SIG-M5 (cell line): ENCODE measurements at places on chromosomes 7 and 10.

- DNase-seq, result no peak
Measured at GRCh38 chr10:103540722-103541121, 47.2 kb downstream of the NEURL1 start.

DNA sequence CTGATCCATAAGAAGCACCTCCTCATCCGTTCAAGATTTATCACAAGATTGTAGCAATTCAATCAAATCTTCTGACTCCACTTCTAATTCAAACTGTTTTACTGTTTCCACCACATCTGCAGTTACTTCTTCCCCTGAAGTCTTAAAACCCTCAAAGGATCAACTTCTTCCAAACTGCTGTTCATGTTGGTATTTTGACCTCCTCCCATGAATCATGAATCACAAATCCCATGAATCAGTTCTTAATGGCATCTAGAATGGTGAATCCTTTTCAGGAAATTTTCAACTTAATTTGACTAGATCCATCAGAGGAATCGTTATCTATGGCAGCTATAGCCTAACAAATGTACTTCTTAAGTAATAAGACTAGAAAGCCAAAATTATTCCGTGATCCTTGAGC is 122.3 kb downstream of the IMMP2L start:
- no peak for DNase-seq

- no peak for DNase-seq
Measured at GRCh38 chr7:127674361-127674760, 22.4 kb downstream of the SND1 start.

DNA sequence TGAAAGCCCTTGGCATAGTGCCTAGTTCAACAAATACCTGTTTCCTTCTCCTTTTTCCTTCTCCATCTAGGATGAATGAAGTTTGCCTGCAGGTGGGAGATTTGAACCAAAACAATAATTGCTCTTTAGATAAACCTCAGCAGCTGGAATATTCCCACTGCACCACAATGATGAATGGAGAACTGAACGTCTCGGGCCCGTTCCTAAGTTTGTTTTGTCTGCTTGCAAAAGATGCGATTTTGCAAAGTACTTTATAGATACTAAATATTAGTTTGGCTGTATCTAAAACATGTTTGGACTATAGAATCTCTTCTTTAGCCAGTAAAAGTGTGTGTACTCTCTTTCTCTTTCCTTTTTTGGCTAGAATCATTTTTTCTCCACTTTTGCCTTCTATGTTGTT is 75.8 kb upstream of the BMPER start:
- DNase-seq, result no peak

DNA sequence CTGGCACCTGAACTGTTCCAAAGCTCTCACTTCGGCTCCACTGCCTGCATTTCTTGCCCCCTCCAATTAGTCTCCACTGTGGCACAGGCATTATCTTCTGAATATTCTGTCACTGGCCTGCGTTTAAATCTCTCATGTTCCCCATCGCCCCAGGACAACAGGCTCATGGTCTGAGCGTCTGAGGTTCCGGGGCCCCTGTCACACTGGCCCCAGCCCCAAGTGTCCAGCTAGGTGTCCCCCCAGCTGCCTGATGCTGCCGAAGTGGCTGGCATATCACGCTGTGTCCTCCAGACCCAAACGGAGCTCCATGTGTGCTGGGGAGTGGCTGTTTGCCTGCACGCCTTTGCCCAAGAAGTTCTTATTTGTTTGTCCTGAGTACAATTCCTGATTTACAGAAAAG is 135.4 kb downstream of the TACC2 start:
- DNase-seq, result no peak

GRCh38 chr7:96410126-96410839 is 88.4 kb upstream of the SLC25A13 start:
- DNase-seq, result no peak

DNA sequence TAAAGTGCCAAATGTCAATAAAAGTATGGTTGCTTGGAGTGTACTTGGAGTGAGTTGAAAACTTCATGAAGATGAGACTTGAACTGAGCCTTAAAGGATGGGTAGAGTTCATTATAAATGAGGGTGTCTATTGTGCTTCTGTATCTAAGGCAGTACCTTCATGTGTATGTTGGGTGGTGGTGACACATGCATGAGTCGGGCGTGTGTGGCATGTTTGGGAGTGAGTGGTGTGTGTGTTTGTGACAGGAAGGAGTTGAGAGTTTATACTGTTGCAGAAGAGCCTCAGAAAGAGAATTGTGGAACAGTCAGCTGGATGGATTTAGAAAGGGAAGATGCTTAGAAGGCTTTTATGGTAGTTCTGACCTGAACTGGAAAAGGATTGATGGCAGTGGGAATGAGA is 6.0 kb upstream of the ZRANB1 start:
- no peak for DNase-seq

- no peak for DNase-seq
Measured at GRCh38 chr7:4835398-4836205, 26.2 kb downstream of the PAPOLB start.

DNA sequence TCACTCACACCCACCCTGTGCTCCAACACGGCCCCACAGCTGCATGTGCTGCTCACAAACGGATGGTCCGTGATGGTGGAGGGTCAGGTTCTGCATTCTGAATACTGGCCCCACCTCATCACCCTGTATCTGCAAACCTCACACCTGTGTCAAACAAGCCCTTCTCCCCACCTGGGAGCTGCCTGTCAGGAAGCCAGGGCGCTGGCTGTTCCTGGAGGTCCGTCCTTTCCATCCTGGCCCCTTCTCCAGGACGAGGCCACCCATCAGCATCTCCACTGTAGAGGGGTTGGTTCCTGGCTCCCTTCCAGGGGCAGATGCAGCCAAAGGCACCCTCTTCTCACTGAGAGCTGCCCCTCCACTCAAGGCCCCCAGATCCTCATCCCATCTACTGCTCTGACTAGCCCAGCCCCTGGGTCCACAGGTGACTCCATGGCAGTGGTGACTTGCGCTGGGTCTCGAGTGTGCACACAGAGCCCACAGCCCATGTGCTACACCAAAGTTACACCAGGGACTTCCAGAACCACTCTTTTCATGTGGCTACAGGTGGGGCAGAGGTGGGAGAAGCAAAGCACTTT is 229.4 kb downstream of the TNS3 start:
- no peak for DNase-seq

DNA sequence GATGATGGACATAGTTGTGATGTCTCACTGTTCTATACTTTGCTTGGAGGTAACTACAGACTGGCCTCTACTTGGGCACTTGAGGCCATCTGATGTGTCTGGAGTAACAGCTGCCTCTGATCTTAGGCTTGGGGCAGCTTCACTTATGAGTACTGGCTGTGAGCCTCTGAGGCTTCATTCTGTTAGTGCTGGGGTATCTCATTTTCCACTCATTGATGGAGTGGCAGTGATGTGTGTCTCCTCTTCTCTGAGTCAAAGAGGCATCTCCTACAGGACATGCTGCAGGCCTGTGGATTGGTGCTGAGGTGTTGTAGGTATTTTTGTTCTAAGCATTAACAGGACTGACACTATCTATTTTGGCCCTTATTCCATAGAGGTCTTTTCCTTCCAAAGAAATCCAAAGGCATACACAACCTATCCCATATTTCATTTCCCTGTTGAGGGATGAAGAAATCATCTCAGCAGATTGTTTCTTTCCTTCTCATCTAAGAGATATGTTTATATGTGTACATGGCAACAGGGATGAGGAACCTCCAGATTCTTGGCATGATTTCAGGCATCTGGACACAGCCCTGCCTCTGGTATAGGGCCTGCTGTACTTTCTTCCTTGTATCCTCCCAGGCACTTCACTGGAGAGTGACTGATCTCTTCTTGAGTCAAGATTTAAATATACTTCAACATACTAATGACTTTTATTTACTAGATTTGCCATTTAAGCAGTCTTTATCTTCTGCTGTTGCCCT is 65.7 kb upstream of the NOBOX start:
- no peak for DNase-seq

GRCh38 chr7:30708983-30709382 is 26.7 kb upstream of the CRHR2 start:
- DNase-seq, result no peak

DNA sequence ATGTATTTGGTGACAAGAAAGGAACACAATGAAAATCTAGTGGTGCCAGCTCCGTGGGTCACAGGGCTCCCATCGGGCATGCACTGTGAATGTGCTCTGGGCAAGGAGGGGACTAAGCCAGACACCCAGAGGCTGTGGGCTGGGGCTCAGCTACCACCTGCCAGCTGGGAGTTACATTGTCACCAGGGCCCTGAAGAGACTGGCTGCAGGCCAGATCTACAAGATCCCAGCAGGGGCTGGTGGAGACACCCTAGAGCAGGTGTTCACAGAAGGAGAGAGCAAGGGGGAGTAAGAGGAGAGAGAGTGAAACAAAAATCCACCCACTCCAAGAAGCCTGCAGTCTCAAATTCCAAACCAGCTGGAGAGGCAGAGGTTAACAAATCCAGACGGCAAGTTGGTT is 116.6 kb upstream of the ADCY1 start:
- no peak for DNase-seq

GRCh38 chr10:78148216-78148960 is 114.7 kb downstream of the RPS24 start:
- DNase-seq, result no peak

- no peak for DNase-seq
Measured at GRCh38 chr10:104774234-104774633, 133.1 kb downstream of the SORCS3 start.

- DNase-seq, result no peak
Measured at GRCh38 chr10:112507988-112508387, 61.0 kb downstream of the VTI1A start.

GRCh38 chr10:21069278-21069677 is 172.2 kb upstream of the NEBL start:
- no peak for DNase-seq

- no peak for DNase-seq
Measured at GRCh38 chr7:98022531-98022930, 32.5 kb upstream of the OCM2 start.

GRCh38 chr10:120838941-120839340 is 12.2 kb upstream of the WDR11 start:
- DNase-seq, result no peak

GRCh38 chr10:55873485-55873884 is 487.6 kb downstream of the ZWINT start:
- no peak for DNase-seq

DNA sequence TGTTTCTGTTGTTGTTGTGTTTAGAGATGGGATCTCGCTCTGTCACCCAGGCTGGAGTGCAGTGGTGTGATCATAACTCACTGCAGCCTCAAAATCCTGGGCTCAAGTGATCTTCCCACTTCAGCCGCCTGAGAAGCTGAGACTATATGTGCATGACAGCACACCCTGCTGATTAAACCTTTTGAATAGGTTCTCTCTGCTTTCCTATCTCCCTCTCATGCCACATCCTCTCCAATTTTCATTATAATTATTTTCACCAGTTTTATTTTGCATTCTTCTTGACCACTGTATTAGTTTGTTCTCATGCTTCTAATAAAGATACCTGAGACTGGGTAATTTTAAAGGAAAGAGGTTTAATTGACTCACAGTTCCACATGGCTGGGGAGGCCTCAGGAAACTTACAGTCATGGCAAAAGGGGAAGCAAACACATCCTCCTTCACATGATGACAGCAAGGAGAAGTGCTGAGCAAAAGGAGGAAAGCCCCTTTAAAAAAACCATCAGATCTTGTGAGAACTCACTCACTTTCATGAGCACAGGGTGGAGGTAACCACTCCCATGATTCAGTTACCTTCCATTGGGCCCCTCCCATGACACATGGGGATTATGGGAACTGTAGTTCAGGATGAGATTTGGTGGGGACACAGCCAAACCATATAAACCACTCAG is 12.9 kb downstream of the AGK start:
- DNase-seq, result no peak

GRCh38 chr10:100333661-100334440 is 3.8 kb upstream of the PKD2L1 start:
- DNase-seq, result no peak

DNA sequence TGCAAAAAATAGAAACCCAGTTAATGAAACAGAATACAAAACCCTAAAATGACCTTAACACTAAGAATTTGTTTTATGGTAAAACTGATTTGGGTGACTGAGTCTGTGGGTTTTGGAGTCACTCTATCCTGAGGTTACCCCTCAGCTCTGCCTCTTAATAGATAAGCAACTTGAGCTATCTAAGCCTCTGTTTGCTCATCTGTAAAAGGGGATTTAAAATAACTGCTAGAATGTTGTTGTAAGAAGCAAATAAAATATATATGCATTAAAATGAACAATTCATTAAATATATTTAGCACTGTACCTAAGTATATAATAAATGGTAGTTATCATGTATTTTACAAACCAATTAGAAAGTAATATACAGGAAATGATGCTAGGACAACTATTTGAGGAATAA is 115.4 kb downstream of the CABCOCO1 start:
- DNase-seq, result no peak

DNA sequence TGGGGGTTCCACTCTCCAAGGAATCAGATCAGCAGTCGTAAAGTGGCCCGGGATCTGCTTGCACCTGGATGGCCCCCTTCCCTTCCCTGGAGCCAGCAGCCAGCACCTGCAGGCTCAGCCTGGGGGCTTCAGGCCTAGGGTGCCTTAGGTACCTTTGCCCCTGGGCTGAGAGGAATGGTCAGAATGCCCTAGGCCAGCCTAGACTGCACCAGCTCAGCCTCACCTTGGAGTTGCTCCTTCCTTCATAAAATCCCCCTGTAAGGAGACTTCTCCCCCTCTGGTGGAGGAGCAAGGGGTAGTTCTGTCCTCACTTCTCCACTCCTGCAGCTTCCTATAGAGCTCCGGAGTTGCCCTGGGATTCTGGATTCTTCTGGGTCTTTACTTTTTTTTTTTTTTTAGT is 32.4 kb upstream of the LBX1 start:
- DNase-seq, result no peak

DNA sequence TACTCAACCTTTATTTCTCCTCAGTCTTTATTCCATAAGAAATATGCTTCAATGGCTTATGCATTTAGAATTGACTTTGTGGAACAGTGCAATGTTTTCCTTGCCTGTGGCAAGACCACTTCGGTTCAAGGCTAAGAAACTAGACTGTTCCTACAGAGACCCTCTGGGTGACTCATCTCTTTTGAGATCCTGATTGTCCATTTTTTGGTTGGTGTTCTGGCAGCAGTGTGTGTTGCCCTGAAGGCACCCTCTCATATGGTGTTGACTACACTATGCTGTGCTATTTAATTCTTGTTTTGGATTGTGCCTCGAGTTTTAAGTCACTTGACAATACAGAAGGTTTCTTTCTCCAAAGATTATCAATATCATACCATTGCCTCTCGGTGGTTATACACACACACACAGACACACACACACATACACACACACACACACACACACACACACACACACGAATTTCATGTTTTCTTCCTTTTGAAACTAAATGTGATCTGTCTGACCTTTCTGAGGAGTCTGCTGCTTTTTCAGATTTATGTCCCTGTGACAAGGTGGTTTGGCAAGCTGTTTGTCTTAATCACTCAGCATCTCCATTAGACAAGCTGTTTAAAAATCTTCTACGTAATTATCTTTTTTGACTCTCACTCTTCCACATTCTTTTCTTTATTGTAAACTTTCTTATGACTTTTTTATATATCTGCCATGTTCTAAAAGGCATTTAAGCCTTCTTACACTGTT is 187.2 kb downstream of the VTI1A start:
- DNase-seq, result no peak

DNA sequence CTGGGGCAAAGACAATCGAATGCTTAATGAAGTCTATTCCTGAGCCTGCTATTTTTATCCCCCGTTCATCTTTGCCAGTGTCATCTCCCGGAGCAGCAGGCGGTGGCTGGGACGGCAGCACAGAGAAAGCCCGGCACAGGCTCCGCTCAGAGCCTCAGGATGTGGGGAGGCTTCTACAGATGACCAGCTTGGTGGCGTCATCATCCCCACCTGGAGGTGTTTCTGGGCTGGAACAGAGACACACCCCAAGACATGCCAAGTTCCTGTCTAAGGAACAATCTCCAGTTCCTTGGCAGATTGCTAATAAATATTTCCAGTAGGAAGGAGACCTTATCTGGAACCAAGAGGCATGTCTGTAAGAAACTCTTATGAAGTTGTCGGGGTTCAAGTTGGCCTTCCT is 552.4 kb upstream of the MGMT start:
- no peak for DNase-seq
